ENCODE measurements at places on chromosomes 1 and 21.

DNA sequence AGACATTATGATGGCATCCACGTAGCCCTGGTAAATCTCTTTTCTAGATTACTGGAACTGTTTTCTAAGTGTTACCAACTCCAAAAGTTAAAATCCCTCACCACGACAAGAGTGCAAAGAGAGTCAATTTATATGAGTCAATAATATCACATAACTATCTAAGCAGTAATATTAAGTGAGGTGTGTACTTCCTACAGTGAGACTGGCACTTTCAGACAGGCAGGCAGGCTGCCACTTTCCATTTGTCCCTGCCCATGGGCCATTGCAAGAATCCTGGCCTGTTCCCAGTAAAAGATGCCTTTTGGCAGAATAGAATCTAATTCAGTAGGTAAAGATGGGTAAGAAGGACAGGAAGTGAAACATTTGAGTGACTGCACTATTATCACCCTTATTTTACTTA lies 355.6 kb downstream of the PTBP2 start:
- DNase-seq, result no peak

GRCh38 chr1:220776720-220777326 lies 9.9 kb upstream of the MTARC1 start:
- peak; percentile 36 for DNase-seq

GRCh38 chr1:93579891-93580290 lies 101.7 kb downstream of the BCAR3 start:
- no peak for DNase-seq

GRCh38 chr1:15693371-15693770 lies 9.3 kb downstream of the PLEKHM2 start:
- DNase-seq, result no peak

- no peak for DNase-seq
These were observed 15.4 kb downstream of the AMPD2 start for GRCh38 chr1:109634771-109635750.

DNA sequence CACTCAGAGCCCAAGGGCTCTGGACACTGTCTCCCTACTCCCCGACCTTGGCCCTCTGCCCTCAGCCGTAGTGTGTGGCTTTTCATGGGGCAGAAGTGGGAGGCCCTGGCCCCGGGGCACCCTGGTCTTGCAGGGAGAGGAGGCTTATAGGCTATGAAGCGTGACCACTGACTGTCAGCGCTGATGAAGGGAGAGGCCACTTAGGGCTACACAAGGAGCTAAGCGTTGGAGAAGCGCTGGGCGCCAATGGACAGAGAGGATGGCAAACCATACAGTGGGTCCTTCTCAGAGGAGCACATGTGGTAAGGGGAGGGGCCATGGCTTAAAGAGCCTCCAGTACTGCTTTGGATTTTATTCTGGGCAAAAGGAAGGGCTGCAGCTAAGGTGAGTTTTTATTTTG lies 7.9 kb downstream of the CRABP2 start:
- no peak for DNase-seq

DNA sequence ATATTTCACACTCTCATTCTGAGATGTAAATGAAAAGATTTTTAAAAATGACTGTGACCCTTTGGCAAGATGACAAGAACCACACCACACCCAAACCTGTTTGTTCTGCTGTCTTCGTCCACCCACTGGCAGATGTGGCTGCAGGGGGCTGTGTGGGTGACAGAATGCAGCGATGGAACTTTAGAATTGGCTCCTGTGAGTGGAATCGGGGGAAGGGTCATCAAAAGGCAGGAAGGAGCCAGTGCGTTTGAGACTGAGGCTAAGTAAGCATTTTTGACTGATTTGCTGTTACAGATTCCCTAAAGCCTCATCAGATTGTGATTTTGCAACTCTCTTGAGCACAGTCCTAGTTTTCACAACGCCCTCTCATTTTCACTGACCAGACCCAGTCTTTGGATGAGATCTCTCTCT lies 111.2 kb upstream of the ADGRL2 start:
- no peak for DNase-seq

DNA sequence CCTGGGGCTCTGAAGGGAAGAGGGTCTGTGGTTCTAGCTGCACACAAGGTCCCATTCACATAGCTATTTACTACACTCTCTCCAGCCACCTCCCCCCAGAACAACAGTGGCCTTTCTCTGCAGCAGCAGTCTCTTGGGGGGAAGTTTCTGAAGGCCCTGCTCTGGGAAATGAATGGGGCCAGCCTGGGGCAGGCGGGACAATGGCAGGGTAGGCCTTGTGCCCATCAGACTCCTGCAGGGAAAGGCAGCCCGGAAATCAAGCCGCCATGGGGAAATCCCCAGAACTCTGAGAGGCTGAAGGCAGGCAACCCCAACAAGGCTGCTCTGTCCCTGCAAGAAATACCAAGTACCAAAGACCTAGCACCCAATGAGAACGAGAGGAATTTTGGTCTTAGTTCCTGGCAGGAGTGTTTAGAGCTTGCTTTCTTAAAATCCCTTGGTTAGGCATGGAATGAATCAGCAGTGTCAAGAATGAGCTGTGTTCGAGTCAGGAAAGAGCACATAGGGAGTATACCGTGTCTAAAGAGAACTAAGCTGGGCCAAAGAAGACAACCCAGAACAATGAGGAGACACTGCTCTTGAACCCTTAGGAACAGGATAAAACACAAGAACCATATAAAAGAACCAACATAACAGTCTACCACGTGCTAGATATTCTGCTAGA lies 11.3 kb downstream of the ARHGEF11 start:
- DNase-seq, result no peak
